SW 1271 (cell line): ENCODE measurements at places on chromosomes 7 and 10.

DNA sequence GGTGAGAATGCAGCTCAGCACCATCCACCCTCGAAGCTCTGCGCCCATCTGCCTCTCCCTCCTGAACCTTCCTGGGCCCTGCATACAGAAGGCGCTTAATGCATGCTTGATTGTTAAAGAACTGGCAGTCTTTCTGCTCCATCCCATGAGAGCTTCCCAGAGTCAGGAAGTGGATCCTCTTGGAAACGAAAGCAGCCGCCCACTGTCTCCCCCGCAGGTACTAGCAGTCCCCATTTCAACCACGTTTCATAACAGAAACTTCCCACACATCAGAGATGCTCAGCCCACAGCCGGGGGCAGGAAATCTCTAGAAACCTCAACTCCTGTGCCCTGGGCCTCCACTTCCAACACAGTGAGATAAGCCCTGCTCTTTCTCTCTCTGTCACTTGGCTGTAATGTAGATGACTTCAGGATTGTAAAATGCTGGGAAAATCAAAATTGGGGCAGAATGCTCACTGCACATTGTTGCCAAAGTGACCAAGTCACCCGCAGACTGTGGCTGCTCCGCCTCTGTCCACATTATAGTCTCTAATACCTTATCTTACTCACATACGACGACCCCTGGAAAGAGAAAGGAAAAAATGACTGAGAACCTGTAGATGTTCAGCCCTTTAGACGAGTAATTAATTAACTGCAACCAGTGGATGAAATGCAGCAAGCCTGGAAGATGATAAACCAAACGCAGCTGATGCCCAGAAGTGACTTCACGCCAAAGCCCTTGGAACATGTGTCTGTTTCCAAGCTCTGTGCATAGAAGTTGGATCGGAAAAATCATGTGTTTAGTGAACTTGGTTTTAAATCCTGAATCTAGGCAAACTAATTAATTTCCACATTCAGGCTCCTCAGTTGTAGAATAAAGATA lies 28.5 kb downstream of the GSDME start:
- DNase-seq: no peak

- DNase-seq: peak; percentile 17
Measured at GRCh38 chr7:82859106-82859850, 303.4 kb downstream of the PCLO start.

GRCh38 chr10:96465599-96465998 lies 48.1 kb downstream of the TLL2 start:
- no peak for DNase-seq

- no peak for DNase-seq
Measured at GRCh38 chr10:115674496-115674895, 581.3 kb downstream of the ATRNL1 start.

DNA sequence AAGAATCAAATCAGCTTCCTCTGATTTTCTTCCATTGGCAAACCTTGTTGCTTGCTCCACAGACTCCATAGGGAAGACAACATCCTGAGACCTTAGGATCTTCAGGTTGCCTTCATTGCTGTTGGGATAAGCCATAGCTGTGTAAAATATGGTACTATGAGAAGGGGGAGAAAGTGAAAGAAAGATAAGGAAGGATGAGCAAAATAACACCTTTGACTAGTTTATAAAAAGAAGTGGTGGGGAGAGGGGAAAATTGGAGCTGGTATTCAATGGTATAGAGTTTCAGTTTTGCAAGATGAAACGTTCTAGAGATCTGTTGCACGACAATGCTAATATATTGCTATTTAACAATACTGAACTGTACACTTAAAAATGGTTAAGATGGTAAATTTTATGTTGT lies 180.4 kb upstream of the PHYHIPL start:
- DNase-seq: no peak

- no peak for DNase-seq
Measured at GRCh38 chr10:30749385-30749784, 119.8 kb upstream of the LYZL2 start.

DNA sequence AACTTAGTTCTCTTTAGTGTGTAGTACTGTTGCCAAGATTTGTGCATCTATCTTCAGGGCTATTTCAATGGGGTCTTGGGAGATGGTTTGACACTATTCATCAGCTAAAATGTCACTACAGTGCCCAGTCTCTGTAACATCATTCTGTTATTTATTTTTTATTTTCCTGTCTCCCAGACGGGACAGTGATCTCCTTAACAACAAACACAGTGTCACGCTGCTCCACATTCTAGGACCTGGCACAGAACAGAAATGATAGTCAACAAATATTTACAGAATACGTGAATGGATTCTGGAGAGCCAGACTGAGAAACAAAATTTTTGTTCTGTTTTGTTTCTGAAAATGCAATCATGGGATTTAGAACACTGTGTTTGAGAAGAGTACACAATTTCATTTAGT lies 937.7 kb upstream of the LRRN3 start:
- no peak for DNase-seq

DNA sequence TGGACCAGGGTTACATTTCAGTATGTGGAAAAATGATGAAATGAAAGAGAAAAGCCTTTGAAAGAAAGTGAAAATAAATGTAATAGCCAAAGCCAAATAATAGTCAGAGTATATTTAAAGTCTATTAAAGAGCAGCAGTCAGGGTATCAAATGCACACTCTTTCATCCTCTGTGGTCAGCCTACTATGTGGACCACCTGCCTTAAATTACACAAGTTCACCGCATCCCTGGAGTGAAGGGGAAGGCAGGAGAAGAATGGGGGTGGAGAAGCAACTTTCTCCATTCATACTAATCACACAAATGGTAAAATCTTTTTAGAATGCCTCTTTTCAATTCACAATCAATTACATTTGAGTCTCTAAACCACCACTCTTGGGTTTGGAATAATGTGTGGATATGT lies 16.0 kb downstream of the TWIST1 start:
- DNase-seq: no peak

DNA sequence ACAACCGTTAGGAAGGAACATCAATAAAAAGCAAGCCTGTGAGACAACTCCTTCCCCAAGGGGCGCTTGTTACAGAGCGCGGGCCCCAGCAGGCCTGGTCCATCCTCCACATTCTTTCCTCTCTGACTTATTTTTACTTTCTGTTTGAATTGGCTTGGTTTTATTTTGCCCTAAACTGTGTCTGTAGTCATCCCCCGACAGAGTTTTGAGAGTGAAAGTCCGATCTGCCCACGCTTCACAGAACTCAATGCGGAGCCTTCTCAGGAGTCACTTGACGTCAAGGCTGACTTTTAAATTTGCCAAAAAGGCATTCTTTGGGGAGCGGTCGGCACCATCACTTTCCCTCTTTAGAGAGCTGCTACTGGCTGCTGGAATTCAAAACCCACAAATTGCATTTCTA lies 150.1 kb upstream of the KLF6 start:
- DNase-seq: no peak

GRCh38 chr10:103736763-103737162 lies 118.6 kb downstream of the SH3PXD2A start:
- DNase-seq: no peak

DNA sequence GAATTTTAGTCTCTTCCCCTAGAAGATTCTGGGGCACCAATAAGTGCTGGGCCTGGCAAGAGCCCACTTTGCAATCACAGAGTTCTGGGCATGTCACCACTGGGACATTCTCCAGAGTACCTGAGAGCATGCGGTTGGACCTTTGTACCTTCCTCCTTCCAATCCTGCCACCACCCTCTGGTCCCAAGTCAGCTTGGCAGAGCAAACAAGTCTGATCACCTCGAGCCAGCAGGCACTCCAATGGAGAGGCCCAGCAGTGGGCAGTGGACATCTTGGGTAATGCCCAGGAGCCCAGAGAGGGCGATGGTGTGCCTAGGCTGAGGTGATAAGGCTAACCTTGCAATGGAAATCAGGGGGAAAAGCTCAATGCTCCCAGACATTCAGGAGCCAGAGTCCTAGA lies 43.4 kb downstream of the SH3PXD2A start:
- no peak for DNase-seq

- no peak for DNase-seq
Measured at GRCh38 chr7:77434570-77435275, 18.6 kb upstream of the GSAP start.

- no peak for DNase-seq
Measured at GRCh38 chr7:38630720-38631673, at the start of gene AMPH. TSS of gene AMPH (minus strand) at chr7:38631373. CDS start at chr7:38631351, 22 bp downstream.

GRCh38 chr10:35895331-35895730 lies 253.2 kb upstream of the FZD8 start:
- no peak for DNase-seq

DNA sequence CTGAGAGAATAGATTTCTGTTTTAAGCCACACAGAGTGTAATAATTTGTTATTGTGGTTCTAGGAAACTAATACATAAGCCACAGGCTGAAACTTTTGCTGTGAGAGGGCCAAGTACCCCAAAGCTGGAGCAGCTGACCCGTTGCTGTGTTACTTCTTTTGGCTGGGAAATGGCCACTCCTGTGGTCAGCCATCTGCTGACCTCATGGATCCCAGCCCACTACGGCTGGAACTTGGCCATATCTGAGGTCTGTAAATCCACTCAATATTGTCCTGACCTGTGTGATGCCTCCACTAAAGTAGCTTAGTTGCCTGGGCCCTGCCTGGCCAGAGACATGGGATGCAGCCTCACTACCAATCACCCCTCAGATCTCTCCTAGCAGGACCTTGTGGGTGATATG lies 17.4 kb upstream of the LOXL4 start:
- no peak for DNase-seq

DNA sequence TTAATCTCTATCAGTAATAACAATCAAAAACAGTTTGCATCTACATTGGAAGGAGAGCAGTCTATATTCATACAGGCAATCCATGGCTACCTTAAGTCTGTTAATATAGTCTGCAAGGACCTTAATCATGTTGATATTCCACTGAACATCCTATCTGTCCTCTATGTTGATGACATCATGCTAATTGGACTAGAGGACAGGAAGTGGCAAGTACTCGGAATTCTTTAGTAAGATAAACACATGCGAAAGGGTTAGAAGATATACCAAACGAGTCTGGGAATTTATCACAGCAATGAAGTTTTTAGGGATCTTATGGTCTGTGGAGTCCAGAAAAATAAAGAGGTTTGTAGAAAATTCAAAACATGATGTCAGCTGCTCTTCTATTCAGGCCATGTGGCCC lies 11.3 kb upstream of the SAMD9L start:
- no peak for DNase-seq

DNA sequence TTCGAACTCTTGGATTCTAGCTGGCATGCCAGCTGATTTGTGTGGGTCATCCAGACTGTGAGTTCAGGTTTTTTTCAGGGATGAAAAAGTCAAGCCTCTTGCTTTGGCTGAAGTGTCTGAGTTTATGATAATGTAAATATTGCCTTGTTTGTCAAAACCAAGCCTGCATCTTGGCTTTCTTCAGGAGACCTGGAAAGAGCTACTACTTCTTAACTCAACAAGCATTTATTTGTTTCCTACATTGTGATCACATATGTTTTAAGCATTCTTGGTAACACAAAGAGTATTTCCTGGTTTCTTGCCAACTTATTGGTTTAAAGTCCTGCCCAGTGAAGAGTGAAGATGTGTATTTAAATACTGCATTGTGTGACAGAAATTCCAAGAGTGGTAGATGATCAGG lies 407.1 kb downstream of the LRMDA start:
- DNase-seq: no peak

GRCh38 chr10:93075369-93076221 lies 1.9 kb downstream of the CYP26A1 start:
- no peak for DNase-seq

GRCh38 chr10:83677795-83678194 lies 461.5 kb upstream of the GHITM start:
- no peak for DNase-seq

DNA sequence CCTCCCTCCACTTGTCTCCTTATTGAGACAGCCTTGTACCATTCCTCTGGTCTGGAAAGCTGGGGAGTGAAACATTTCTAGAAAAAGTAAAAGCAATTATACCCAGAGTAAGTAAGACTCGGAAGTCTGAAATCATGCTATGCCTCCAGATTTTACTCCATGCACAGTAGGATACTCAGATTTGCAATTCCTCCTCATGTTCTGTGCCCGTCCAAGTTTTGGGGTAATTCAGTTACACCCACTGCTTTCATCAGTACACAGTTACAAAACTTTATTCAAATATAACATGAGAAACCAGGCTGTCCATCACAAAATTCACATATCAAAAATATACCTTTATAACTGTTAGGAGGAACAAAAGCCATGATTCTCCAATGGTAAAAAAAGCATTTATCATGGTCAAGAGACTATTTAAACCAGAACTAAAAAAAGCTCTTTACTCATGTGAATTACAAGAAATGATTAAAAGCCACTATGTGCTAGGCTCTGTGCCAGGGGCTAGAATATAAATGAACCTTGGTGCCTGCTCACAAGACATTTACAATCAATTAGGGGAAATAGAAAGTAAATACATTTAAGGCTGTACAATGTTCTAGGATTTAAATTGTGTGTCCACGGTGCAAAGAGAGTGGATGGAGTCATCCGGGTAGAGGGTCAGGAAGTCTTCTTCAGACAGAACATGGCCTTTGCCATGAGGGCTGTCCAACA lies 320.2 kb downstream of the ELMO1 start:
- DNase-seq: no peak

DNA sequence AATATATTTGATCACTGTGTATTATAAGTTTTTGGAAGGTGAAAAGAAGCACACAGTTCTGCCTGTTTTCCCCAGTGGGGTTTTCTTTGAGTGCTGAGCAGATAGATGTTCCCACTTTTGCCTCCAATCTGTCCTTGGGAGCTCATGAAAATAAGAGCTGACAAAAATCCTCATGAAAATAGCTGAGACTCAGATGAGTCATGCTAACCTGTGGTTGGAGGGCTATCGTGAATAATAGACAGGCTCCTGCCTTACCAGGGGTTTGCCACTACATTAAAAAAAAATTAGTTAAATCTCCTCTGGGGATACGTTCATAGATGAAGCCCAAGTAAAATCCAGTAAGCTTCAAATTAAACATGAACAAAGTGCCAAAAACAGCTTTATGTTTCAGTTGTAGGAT lies 10.9 kb upstream of the AOAH start:
- DNase-seq: no peak

- DNase-seq: no peak
Measured at GRCh38 chr7:1851721-1852516, 181.8 kb downstream of the ELFN1 start.

DNA sequence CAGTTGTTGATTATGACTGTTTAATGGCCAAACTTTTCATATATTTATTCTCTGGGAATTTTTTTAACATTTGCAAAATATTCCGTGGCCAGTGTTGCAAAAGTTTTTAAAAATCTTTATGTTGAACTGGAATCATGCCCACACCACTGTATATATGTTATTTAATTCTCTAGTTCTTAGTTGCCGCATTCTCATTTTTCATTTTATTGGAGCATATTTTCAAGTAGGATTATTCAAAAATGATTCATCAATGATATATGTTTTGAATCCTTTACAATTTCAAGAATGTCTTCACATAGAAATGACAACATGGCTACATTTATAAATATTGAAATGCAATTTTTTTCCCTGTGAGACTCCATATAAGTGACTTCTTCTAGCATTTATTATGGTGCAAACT lies 188.6 kb upstream of the LRRTM3 start:
- DNase-seq: no peak
